ENCODE measurements at places on chromosomes 3 and 15. TPM values are rescaled to one million over a fixed set of nuclear protein-coding genes. Genes with fewer than 3 reads are reported as not detected.

GOLGA8H gene
- not detected for total RNA-seq

CHRFAM7A gene
- total RNA-seq: not detected

GOLGA8S gene
- 0.11 TPM for total RNA-seq

GOLGA8J gene
- total RNA-seq: 0.16 TPM

EPB42 gene
- not detected for total RNA-seq

SLC9C1 gene
- not detected for total RNA-seq

TMCO5A gene
- not detected for total RNA-seq

EEF1AKMT4 gene
- total RNA-seq: 5.8 TPM

ATR gene
- 39.9 TPM for total RNA-seq

NMNAT3 gene
- 5.9 TPM for total RNA-seq

ARHGEF3 gene
- 38.3 TPM for total RNA-seq

CYP1A2 gene
- total RNA-seq: not detected

SLC27A2 gene
- total RNA-seq: 22.1 TPM

STRIT1 gene
- not detected for total RNA-seq

PPARG gene
- total RNA-seq: 1.1 TPM

FOXL2 gene
- not detected for total RNA-seq

GOLGA6L7 gene
- not detected for total RNA-seq

UBAP1L gene
- 3.2 TPM for total RNA-seq

CSTA gene
- total RNA-seq: not detected

GOLGA8G gene
- not detected for total RNA-seq

NEK11 gene
- 1.0 TPM for total RNA-seq

MKRN3 gene
- total RNA-seq: 2.2 TPM

REC114 gene
- not detected for total RNA-seq

SPTSSB gene
- not detected for total RNA-seq

DGKG gene
- total RNA-seq: 0.71 TPM

PIERCE2 gene
- 0.81 TPM for total RNA-seq

NR1I2 gene
- total RNA-seq: 0.27 TPM

PDE12 gene
- total RNA-seq: 19.9 TPM

CHRM5 gene
- total RNA-seq: not detected

ADPGK gene
- total RNA-seq: 70.8 TPM

C3orf80 gene
- total RNA-seq: not detected

ZNF502 gene
- total RNA-seq: 1.8 TPM

Data from activated CD4-positive, alpha-beta T cell treated with anti-CD3 and anti-CD28 coated beads for 36 hours (primary cell).